ENCODE measurements at places on chromosomes 3 and 15. TPM values are rescaled to one million over a fixed set of nuclear protein-coding genes. Genes with fewer than 3 reads are reported as not detected.

The ACOX2 gene
- 50.3 TPM for polyA plus RNA-seq

The BLM gene
- polyA plus RNA-seq, result 9.4 TPM

The RCCD1 gene
- polyA plus RNA-seq, result 21.0 TPM

The LRRC2 gene
- polyA plus RNA-seq, result 0.45 TPM

The ESYT3 gene
- 40.9 TPM for polyA plus RNA-seq

The REC114 gene
- 0.24 TPM for polyA plus RNA-seq

The MYZAP gene
- 64.4 TPM for polyA plus RNA-seq

The CCDC39 gene
- polyA plus RNA-seq, result 6.6 TPM

The UACA gene
- 133 TPM for polyA plus RNA-seq

The SERINC4 gene
- polyA plus RNA-seq, result not detected

DNA sequence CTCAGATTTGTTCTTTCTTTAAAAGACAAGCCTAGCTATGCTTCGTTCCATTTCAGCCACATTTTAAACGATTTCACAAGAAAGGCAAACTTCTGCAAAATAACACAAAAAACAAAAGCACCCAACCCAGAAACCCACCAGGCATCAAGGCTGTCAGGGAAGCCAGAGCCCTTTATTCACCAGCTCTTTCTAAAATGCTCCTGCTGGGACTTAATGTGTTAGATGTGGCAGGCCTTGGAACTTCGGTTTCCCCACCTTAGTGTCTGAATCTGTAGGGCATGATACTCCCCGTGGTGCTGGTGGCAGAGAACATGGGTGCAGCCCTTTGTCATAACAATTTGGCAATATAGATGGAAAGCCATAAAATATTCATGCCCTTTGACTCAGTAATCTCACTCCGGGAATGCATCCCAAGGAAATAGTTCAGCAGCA, 56.8 kb upstream of the LCTL start:
- no peak for DNase-seq

- peak; percentile 24 for DNase-seq
Measured at GRCh38 chr15:88894819-88895767, at the start of gene HAPLN3. TSS of gene HAPLN3 (minus strand) at chr15:88895544. CDS start at chr15:88887298, 8,246 bp downstream.

GRCh38 chr3:64340641-64341101, 115.4 kb upstream of the PRICKLE2 start:
- no peak for DNase-seq

- DNase-seq, result no peak
Measured at GRCh38 chr3:170780955-170781354, 89.0 kb downstream of the RPL22L1 start.

- no peak for DNase-seq
Measured at GRCh38 chr3:113552851-113553250, 20.5 kb downstream of the SIDT1 start.

DNA sequence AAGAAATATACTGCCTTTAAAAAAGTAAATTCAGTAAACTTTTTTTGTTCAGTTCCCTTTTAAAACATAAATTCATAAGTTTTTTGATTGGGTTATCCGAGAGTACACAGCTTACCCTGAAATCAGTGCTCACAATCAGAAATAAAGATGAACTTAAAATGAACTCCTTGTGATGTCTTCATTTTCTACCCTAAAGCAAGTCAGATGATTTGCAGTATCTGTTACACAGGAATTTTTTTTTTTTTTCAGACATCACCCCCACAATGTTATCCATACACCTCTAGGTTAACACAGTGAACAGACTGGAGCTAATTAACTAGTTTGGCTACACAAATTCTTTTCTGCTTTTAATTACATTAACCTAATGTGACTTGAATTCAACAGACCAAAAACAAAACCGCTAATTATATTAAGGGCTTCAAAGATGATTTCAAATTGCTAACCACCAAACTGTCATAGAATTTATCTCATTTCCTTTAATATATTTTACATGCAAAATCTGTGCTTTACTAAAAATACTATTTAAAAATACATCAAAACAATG, 1042.0 kb downstream of the ROBO1 start:
- no peak for DNase-seq

GRCh38 chr3:179301645-179302044, 21.2 kb upstream of the ZNF639 start:
- DNase-seq, result no peak

DNA sequence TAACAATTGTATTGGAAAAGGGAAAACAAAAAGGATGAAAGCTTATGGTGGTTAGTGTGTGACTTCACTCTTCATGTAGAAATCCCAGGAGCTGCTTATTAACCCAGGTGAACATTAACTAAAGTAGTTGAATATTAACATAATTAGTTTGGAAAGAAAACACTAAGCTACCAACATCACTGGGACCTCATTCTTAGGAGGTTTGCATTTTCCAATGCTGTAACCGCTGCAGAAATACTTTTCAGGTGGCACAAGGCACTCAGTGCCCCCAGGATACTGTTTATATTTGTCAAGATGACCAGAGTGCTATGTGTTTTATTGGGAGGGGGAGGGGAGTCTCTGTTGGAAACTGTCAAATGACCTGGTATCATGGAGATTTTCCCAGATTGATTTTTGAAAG, 25.9 kb upstream of the VILL start:
- no peak for DNase-seq

GRCh38 chr15:76134537-76134936, 74.8 kb downstream of the TMEM266 start:
- DNase-seq, result no peak

- no peak for DNase-seq
Measured at GRCh38 chr3:65314269-65314668, 626.5 kb upstream of the ADAMTS9 start.

DNA sequence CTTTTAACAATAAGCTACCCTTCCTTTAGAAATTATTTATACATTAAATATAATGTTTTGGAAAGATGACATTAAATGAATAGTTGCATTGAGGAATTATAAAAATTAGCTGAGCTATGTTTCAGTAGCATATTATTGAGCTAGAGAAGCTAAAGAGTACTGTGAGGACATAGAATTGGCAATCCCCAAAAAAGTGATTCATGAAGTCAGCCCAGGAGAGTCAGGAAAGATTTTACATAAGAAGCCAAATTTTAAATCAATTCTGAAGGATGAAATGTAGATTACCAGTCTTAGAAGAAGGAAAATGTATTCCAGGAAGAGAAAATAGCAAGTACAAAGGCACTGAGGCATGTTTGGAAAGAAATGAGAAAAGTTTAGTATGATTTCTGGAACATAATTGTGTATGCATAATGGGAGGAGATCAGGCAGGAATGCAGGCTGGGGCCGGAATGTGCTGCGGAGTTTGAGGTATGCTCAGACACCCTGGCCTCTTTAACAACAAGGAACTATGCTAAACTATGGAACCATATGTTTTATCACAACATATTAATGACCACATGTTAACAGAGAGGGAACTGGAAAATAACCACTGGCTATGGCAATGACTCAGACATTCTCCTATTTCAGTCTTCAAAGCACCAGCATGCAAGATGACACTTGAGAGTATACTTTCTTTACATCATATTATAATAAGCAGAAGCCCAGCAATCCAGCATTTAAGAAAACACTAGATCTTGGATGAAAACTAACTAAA, 103.3 kb upstream of the COL8A1 start:
- DNase-seq, result no peak

GRCh38 chr3:82044930-82045705, 283.7 kb upstream of the GBE1 start:
- DNase-seq, result no peak

DNA sequence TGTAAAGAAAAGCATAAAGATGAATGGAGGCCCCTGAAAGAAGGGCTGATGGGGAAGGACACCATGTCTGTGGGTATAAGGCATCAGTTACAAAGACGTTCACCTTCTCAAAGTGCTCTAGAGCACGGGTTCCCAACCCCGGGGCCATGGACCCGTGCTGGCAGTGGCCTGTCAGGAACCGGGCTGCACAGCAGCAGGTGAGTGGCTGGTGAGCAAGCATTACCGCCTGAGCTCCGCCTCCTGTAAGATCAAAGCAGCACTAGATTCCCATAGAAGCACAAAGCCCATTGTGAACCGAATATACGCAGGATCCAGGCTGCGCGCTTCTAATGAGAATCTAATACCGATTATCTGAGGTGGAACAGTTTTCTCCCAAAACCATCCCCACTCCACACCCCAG, 25.7 kb downstream of the MYO1E start:
- DNase-seq, result no peak

- DNase-seq, result no peak
Measured at GRCh38 chr3:31234145-31234544, 298.6 kb upstream of the STT3B start.

DNA sequence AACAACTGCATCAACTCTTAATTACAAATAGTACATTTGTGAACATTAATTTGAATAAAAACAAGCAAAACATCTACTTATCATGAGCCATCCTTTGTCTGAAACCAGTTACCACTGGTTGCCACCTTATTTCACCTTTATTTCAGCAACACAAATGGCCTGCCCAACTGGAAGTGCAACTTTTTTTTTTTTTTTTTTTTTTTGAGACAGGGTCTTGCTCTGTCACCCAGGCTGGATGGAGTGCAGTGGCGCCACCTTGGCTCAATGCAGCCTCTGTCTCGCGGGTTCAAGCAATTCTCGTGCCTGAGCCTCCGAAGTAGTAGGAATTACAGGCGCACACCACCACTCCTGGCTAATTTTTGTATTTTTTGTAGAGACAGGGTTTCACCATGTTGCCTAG, 13.1 kb downstream of the WDR82 start:
- no peak for DNase-seq

- no peak for DNase-seq
Measured at GRCh38 chr15:89329329-89330084, 5.1 kb downstream of the POLG start.

DNA sequence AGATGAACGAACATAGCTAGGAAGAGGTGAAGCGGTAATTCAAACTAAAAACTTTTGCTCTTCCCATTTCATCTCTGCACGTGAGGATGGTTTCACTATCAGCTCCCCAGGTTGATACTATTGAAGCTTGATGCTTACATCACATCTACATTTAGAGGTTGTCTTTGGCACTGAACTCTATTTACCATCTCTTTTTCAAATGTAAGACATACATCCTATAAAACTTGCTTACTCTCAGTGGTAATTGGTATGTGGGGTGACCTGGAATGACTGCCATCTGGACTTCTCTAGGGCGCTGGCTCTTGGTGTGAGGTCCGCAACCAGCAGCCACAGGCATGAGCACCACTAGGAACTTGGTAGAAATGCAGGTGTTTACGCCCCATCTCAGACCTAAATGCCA, 118.1 kb downstream of the AKAP13 start:
- DNase-seq, result no peak

DNA sequence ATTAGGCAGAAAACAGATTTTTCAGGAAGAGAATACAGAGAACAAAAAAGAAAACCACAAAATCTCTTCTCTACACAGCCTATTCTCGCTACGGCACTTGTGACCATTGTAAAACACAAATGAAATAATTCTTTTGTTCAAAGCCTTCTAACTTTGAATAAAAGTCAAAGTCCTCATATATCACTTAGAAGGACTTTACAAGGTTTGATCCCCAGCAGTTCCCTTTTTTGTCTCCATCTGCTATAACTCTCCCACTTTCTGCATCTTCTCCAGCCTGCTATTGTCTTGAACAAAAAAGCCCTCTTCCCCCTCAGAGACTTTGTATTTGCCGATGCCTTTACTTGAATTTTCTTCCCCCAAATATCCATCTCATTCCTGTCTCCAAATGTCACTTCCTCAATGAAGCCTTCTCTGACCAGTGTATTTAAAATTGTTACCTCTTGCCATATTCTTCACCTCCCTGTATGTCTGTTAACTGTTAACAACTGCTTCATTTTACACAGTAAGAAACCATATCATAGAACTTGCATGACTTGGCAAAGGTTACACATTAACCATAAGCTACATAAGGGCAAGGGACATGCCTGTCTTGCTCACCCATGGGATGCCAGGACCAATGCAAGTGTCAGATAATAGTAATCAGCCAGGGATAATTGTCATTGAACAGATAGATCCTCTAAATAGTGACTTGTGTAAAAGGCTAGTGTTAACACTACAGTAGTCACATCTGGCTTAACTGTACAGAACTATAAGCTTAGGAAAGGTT, 122.4 kb downstream of the CBLB start:
- DNase-seq, result no peak

DNA sequence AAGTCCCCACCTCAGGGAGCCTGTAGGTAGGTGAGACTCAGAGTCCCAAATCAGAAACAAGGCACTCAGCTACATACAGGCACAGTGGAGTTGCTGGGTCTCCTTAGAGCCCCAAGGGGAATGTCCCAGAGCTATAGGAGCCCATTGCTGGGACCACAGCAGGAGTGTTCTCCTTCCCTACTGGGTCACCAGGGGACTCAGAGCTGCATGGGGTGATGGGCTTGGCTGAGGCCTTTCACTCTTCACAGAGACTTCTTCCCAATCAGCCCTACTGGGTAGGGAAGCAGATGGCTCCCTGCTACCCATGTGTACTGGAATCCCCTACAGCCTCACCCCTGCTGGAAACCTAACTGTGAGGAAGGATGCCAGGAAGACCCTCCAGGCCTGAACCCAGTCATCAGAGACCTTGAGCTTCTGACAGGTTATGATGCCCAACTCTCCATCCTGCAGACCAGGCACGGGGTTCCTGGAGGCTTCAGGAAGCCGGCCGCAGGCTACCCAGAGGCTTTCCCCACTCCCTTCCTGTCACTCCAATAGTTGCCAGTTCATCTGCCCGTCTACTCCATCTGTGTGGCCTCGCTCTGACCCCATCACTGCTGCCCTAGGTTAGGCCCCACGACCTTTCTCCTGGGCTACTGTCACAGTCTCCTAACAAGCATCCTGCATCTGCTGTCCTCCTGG, 24.0 kb downstream of the RASGRF1 start:
- no peak for DNase-seq

- DNase-seq, result no peak
Measured at GRCh38 chr3:53890726-53891475, 758 bp downstream of the SELENOK start.

DNA sequence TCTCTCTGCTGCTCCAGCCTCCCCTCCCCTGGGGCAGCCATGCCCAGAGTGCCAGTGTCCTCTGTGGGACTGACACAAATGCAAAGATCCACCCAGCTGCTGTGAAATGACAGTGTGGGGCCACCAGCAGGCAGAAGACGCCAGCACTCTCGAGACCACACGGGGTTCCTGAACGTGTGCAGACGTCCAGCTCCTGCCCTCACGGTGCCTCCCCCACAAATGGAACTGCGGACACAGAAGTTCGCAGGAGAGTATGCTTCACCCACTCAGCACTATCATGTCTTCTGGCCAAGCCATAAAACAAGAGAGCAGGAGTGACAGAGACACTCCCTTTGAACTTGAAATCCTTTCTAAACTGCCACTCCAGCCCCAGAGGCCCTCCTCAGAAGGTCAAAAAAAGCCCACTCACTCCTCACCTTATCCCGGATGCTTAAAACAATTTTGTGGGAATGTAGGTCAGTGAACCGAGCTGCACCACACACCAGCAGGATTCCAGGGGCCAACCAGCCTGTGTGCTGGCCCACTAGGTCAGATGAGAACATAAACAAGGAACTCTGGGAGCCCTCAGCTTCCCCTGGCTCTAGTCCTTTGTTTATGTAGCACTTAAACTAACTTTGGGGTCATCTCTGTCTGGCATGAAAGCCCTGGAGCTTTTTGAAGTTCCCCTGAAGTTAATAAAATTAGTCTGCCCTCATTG, 112.6 kb downstream of the DNAJB8 start:
- DNase-seq, result no peak

DNA sequence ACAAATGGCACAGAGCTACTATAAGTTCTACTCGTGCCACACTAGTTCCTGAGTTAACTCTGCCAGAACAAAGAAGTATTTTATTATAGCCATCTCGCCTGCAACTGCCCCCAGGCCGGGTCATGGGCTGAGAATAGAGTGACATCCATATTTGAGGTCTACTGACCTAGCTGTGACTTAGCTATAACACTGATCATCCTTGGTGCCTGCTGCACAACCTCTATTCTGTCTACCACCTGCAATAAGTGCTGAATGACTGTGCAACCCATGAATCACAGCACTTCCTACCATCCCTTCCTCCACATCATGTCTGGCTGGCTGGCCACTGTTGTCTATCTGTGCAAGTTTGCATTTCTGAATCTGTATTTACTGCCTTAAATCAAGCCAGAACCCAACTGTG, 506.5 kb upstream of the TBL1XR1 start:
- DNase-seq, result no peak
